ENCODE measurements at places on chromosomes 1 and 21. TPM values are rescaled to one million over a fixed set of nuclear protein-coding genes. Genes with fewer than 3 reads are reported as not detected.

The CYP4A11 gene
- total RNA-seq: not detected

The C8A gene
- total RNA-seq: not detected

The ZMYND12 gene
- total RNA-seq: 0.37 TPM

The C1QTNF12 gene
- 1.7 TPM for total RNA-seq

The SPAG17 gene
- not detected for total RNA-seq

The SLC5A9 gene
- total RNA-seq: not detected

The CELA2A gene
- not detected for total RNA-seq

The ARPC5 gene
- 177 TPM for total RNA-seq

The ASCL5 gene
- total RNA-seq: 0.10 TPM

The TCHHL1 gene
- not detected for total RNA-seq

The IL23R gene
- not detected for total RNA-seq

The SLC2A1 gene
- total RNA-seq: 92.8 TPM

The PRR9 gene
- total RNA-seq: not detected

The PHLDA3 gene
- total RNA-seq: 149 TPM

The NHLH1 gene
- total RNA-seq: 0.38 TPM

The NUDT4B gene
- 1.2 TPM for total RNA-seq

All from A549 treated with GW870086 at 1 μM for 4 hours (cell line).